ENCODE measurements at places on chromosomes 11 and 22.

GRCh38 chr11:30393012-30393411 is 70.1 kb downstream of the ARL14EP start:
- DNase-seq: no peak

DNA sequence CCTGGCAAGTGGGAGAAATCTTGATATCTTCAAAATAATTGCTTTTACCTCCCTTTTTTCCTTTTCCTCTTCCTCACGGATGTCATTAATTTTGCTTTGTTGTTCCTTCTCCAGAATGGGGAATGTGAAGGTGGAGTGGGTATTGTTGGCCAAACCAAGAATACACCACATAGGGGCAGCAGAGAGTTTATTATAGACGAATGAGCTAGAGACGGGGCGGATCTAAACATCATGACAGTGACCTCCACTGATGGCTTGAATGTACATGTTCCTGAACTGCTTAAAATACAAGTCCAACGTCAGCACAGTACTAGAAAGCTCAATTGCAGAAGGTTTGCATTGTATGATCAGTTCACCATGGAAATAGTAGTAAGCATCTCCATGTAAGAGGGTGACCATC is 122.3 kb upstream of the SNX19 start:
- DNase-seq: no peak

- no peak for DNase-seq
Measured at GRCh38 chr11:112719736-112720525, 241.3 kb upstream of the NCAM1 start.

- DNase-seq: no peak
Measured at GRCh38 chr11:61138935-61139334, 22.3 kb downstream of the VPS37C start.

GRCh38 chr22:49371325-49372110 is 456.2 kb downstream of the BRD1 start:
- DNase-seq: no peak

GRCh38 chr11:61983419-61983818 is 16.0 kb upstream of the FTH1 start:
- DNase-seq: no peak

GRCh38 chr11:33478111-33478573 is 221.0 kb downstream of the HIPK3 start:
- no peak for DNase-seq

- DNase-seq: no peak
Measured at GRCh38 chr11:123546515-123546914, 107.9 kb downstream of the SCN3B start.

DNA sequence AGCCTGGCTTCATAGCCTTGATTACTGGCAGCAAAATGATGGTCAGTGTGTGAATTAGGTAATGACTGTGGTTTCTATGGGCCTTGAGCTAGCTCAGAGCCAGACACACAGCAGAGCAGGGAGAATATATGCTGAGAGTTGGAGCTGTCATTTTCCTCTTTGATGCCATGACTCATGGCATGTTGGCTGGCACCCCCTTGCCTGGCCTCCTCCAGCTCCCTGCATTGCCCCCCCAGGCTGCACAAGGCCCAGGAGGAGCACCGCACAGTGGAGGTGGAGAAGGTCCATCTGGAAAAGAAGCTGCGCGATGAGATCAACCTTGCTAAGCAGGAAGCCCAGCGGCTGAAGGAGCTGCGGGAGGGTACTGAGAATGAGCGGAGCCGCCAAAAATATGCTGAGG is 20.3 kb upstream of the RRM1 start:
- DNase-seq: no peak

- DNase-seq: peak; percentile 74
Measured at GRCh38 chr22:19717691-19718455, 3.6 kb downstream of the SEPTIN5 start.

DNA sequence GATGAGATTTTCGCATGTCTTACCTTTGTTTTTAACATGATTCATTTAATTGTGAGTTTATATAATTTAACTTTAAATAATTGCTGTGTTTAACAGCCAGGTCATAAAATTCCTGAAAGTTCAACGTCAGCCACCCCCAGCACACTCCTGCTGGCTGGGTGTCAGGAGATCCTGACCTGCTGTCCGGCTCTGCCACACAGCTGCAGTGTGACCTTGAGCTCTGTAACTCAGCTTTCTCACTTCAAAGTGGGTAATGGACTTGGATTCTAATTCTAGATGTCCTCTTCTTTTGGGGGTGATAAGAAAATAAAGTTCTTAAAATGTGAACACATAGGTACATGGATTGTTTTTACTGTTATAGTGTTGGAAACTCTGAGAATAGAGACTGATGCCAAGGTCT is 10.9 kb downstream of the VPS26B start:
- DNase-seq: no peak

GRCh38 chr11:1300121-1300520 is 9.3 kb downstream of the TOLLIP start:
- no peak for DNase-seq

GRCh38 chr11:121741351-121741760 is 288.6 kb upstream of the SORL1-AS1 start:
- DNase-seq: no peak

GRCh38 chr11:37896016-37896415 is 1298.0 kb upstream of the RAG2 start:
- DNase-seq: no peak

- no peak for DNase-seq
Measured at GRCh38 chr11:101299210-101299609, 169.6 kb upstream of the PGR start.

- DNase-seq: peak; percentile 12
Measured at GRCh38 chr11:63614136-63614671, at the start of gene PLAAT3. TSS of gene PLAAT3 (minus strand) at chr11:63614433. CDS start at chr11:63614014, 419 bp downstream.

GRCh38 chr22:27317971-27318428 is 483.6 kb downstream of the MN1 start:
- DNase-seq: no peak

DNA sequence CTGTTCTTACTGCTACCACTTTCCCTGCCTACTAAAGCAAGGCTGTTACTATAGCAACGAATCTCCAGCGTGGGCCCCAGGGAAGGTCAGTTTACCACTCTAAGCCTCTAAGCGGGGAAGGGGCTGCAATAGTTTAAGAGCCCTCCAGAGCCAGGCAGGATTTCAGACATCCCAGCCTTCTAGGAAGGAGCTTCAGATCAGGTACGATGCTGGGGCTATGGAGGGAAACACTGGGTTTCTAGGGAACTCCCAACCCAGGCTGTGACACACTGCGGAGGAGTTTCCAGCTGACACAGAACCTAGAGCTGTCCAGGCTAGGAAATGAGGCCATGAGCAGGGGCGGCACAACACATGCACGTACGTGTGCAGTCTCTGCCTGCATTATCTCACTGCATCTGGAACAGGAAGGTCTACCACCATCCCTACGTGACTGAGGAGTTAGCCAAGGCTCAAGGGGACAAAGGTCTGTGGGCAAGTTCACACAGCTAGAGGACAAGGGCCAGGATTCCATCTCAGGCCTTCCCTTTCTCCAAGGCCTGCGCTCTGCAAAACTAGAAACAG is 20.4 kb downstream of the HPS4 start:
- DNase-seq: no peak

DNA sequence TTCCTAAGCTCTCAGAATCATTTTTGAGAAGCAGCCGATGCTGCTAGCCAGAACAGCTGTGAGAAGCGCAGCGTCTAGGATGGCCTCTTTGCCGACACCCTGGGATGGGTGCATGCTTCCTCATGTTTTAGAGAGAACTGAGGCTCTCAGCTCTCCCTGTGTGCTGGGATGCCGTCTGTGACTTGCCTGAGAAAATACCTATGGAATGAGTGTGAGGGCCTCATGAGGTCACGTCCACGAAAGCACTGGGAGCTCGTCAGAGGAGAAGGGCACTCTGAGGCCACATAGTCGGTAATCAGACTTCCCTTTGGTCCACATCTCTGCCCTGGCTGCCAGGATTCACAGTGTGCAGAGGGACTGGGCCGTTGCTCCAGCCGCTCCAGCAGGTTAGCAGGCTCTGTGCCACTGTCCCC is 54.7 kb downstream of the MICAL3 start:
- DNase-seq: no peak

Data from stimulated activated CD4-positive, alpha-beta T cell treated with anti-CD3 and anti-CD28 coated beads, Interleukin-4, amount 100 ng/mL, for 48 hours (primary cell).